Left lung (tissue), 14 donors: ENCODE measurements at places on chromosomes 7 and 10.
A peak's percentile ranks its signal among the peaks of the same experiment; 100 is the strongest.

DNA sequence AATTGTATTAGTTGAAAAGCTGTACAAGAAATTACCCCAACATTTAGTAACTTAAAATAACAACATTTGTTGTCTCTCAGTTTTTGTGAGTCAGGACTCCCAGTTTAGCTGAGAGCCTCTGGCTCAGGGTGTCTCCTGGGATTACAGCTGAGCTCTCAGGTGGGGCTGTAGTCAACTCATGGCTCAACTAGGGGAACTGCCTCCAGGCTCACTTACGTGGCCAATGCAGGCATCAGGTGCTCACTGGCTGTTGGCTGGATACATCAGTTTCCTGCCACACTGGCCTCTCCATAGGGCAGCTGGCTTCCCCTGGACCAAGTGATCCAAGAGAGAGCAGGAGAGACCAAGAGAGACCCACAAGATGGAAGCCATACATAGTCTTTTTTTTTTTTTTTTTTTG is 17.5 kb downstream of the CCNY start:
- no peak for DNase-seq

- DNase-seq, result no peak
These were observed 208.6 kb upstream of the KIAA1217 start for GRCh38 chr10:24000271-24000813.

DNA sequence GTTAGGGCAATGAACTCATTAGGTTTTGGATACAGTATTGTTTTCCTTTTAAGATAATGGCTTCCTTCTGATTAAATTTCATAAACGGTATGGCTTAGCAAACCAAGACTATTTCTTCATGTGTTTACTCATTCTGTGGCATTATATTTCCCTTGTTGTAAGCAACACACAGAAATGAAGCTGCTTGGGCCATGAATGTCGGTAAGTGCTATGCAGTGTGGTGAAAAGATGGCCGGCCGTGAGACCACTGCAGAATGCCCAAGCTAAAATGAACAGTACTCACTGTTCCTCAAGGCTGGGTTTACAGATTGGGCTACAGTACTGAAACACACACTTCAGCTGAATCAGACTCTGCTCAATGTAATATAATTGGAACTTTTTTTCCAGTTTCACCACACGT is 8.1 kb downstream of the APBB1IP start:
- DNase-seq, result no peak

- no peak for DNase-seq
These were observed 33.8 kb upstream of the PDLIM1 start for GRCh38 chr10:95324436-95325268.

GRCh38 chr10:18473424-18474117 is 177.8 kb downstream of the NSUN6 start:
- DNase-seq, result no peak

DNA sequence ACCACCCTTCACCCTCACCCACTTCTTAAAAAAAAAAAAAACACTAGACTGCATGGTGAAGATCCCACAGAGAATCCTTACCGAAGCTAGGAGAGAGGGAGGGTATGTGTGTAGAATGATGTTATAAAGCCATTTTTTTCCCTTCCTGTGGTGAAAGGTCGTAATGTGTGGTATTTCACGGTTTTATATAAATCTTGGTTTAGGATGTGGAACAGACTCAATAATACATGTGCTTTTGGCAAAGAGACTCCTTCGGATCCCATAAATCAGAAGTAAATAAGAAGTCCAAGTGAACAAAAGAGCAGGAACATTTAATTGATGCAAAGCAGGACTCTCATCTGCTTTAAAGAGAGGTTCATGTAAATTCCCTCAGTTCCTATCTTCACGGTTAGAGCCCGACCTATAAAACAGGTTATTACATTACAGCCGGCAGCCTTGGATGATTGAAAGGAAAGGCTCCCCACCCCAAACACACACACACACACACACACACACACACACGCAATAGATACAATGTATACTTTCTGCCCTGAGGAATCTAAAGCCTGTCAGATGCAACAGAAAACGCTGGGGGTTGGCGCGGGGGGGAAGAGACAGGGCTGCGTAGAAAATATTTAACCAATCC is 8.8 kb downstream of the DLX5 start:
- no peak for DNase-seq

DNA sequence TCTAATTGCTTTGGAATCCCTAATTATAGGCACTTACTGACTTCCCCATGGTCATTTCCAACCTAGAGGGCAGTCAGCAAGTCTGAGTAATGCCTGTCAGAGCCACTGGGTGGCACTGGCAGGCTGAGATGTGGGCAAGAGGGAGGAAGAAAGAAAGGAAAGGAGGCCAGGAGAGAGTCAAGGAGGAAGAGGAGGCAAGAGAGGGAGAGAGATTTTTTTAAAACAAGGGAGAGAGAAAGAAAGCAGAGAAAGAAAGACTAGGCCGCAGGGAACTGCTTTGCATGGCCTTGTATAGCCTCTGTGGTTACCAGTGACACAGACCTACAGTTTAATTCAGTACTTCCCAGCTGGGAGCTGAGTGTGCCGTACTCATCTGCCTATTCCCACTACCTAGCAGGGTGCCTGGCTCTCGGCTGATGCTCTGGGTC is 210.4 kb upstream of the ADO start:
- DNase-seq, result peak; percentile 77

DNA sequence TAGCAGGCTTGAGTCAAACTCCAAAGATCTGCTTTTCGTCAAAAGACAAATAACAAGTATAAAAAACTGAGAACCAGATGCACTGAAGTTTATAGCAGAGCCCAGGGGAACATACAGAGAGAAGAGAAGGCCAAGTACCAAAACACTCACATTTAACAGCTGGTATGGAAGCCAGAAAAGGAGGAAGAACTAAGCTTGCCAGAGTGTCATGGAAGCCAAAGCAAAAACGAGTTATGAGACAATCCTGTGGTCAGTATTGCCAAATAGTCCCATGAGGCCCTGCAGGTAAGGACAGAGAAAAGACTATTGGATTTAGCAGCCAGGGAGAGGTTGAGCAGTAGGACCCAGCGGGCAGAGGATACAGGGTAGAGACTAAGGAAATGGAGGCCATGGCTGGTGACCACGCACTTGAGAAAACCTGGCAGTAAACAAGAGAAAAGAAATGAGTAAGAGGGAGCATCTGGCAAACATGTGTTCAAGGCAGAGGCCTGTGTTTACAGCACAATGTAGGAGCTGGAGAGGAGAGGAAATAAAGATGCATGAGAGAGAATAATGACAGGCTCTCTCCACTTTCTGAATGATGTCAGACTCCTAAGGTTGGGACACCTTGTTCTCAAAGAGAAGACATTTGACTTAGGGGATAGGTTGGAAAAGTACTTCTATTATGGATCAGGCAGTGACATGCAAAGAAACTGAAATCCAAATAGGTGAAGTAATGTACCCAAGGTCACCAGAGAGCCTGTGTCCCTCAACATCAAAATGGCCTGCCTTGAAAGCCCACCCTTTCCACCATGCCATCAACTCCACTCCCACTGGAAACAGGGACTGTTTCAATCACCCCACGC is 9.1 kb downstream of the CREB3L2 start:
- no peak for DNase-seq

DNA sequence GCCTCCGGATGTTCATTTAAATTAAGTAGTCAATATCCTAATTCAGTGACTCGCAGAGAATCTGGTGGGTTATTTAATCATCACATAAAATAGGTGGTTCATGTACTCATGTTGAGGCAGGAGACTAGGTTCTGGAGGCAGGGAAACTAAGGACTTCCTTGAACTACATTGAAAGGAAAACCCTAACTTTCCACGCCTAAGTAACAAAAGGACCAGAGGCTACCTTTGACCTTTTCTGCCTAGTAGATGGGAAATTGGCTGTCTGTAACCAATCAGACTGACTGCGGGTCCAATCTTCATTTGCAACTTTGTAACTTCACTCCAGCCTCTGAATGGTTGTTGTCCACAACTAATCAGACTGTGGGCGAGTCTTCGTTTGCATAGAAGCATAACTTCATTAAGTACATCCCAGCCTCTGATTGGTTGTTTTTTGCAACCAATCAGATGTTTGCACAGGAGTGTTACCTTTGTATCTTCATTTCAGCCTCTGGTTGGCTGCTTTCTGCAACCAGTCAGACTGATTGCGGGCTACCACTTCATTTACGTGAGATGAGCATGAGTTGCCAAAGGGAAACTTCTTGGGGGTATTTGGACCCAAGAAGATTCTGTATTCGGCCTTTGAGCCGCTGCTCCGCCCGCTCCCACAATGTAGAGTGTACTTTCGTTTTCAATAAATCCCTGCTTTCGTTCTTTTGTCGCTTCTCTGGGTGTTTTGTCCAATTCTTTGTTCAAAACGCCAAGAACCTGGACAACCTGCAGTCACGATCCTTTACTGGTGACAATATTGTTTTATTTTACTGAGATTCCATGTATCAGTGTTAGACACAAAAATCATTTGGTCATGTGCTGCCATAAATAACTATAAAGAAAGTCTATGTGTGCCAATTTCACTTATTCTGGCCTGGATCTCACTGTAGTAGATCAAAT is 1.7 kb upstream of the ST7 start:
- DNase-seq, result no peak

DNA sequence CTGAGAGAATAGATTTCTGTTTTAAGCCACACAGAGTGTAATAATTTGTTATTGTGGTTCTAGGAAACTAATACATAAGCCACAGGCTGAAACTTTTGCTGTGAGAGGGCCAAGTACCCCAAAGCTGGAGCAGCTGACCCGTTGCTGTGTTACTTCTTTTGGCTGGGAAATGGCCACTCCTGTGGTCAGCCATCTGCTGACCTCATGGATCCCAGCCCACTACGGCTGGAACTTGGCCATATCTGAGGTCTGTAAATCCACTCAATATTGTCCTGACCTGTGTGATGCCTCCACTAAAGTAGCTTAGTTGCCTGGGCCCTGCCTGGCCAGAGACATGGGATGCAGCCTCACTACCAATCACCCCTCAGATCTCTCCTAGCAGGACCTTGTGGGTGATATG is 17.4 kb upstream of the LOXL4 start:
- no peak for DNase-seq

DNA sequence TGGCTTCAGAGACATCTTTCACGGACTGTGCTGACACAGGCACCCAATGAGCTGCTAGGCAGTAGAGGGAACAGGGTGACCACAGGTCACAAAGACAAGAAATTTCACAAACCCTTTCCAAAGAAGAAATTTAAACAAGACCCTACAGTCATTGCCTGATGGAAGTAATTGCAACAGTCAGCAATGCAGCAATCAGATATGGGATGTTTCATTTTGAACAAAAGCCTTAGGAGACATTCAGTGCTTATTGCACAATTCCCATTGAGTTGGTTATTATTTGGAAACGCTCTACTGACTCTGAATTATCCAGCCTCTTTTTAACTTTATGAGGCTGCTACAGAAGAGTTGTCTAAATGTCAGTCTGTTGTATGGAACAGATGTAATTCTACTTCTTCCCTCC is 85.5 kb downstream of the ETV1 start:
- DNase-seq, result no peak

DNA sequence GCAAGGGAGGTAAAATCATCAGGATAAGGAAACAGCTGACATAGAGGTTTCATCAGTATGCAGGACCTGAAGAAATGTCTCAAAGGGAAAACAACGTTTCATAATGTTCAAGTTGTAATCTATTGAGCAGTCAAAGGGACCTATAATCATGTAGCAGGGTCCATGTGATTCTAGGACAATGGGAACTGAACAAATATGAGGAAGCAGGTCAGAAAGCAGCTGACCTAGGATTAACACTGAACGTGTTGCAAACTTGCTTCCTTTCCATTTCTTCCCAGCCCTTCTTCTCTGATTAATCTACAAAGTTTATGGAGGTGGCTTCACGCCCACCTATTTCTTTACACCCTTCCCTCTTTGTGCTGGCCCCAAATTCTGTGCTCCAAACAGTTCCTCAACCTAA is 256.9 kb upstream of the AKR1E2 start:
- no peak for DNase-seq

DNA sequence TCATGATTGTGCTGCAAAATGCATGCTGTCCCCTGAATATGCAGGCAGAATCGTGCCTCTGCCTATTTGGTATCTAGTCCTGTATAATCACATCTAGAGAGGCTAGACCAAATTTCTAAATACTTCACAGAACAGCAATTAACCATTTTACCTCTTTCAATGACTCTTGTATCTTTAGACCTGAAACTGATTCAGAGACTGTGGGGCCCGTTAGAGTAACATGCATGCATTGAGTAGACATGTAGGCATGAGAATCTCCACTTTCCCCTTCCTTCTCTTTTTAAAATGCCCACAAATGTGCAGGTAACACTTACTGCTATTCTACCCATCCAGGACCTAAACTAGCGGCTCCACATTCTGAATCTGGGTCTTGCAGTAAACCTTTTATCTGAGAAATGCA is 8.8 kb downstream of the ZNF92 start:
- no peak for DNase-seq

- DNase-seq, result no peak
These were observed 263.2 kb upstream of the C7orf33 start for GRCh38 chr7:148327379-148327778.

- DNase-seq, result no peak
These were observed 256.3 kb upstream of the MAGI2 start for GRCh38 chr7:79709574-79710409.

DNA sequence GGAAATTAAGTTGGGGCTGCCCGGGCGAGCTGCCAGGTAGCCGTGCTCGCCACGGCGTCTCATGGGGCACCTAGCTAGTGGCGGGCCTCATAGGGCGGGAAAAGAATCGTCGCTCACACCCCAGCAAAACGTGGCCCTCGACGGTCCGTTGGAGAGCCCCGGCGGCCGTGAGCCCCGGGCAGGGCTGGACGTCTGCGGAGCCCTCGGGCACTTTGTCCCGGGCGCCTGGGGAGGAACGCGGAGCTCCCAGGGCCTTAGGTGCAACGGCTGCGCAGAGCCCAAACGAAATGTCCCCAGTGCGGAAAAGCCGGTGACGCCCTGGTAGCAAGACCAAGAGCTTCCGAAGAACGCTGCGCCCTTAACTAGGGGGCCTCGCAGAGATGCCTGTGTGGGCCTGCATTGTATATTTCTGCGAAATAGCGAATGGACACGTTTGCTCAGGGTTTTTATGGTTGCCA is 866 bp upstream of the SFMBT2 start:
- DNase-seq, result no peak

GRCh38 chr10:53223851-53224250 is 451.3 kb upstream of the MBL2 start:
- DNase-seq, result no peak

- no peak for DNase-seq
These were observed 33.6 kb downstream of the CNTNAP2 start for GRCh38 chr7:146150153-146150552.

DNA sequence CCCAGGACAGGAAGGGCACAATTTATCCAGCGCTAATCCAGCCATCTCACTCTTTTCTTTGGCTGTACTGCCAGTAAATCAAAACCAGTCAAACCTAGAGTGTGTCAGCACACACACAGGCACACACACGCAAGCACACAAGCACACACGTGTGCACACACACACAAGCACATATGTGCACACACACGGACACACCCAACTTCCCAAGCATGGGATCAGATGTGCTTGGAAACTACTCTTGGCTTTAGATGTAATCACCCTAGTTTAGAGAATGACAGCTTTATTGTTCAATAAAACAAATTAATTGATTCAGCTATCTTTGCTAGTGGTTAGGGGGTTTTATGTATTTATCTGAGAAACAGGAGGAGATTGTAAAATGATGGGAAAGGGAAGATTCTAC is 615.0 kb upstream of the MKI67 start:
- no peak for DNase-seq

GRCh38 chr7:50396856-50397255 is 53.3 kb downstream of the FIGNL1 start:
- no peak for DNase-seq
